Stimulated activated CD8-positive, alpha-beta memory T cell treated with anti-CD3 and anti-CD28 coated beads, Interleukin-2, amount 100 ng/mL, for 1 hour (primary cell): ENCODE measurements at places on chromosomes 11 and 22.

DNA sequence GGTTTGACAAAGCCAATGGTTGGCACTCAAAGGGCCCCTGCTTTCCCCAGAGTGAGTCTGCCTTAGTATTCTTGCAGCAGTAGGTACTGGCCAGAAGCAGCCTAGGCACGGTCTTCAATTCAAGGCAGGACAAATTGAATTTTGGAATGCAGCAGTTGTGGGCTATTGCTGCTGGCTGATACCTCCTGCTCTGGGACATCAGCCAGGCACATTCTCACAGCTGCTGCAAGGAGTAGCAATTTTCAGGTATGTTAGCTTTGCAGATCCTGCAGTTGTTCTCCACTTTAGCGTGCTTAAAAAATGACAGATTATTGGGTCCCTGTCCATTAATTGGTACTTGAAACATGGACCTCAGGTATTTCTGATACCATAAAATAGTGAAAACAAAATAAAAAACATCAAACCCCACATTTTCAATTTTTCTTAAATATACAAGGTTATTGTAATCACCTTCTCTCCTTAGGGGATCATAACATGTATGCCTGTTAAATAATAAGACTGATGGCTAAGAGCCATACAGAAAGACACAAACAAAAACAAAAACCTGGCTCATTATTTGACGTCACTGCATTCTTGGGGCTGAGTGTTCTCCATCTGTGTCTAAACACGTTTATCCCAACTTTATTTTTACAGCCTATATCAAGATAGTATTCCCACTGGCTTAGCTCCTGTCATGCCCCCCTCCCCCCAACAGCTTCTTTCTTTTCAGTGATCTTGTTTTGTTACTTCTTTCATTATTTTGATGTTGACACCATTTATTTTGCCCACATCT, 85.1 kb upstream of the CARD18 start:
- DNase-seq: no peak

DNA sequence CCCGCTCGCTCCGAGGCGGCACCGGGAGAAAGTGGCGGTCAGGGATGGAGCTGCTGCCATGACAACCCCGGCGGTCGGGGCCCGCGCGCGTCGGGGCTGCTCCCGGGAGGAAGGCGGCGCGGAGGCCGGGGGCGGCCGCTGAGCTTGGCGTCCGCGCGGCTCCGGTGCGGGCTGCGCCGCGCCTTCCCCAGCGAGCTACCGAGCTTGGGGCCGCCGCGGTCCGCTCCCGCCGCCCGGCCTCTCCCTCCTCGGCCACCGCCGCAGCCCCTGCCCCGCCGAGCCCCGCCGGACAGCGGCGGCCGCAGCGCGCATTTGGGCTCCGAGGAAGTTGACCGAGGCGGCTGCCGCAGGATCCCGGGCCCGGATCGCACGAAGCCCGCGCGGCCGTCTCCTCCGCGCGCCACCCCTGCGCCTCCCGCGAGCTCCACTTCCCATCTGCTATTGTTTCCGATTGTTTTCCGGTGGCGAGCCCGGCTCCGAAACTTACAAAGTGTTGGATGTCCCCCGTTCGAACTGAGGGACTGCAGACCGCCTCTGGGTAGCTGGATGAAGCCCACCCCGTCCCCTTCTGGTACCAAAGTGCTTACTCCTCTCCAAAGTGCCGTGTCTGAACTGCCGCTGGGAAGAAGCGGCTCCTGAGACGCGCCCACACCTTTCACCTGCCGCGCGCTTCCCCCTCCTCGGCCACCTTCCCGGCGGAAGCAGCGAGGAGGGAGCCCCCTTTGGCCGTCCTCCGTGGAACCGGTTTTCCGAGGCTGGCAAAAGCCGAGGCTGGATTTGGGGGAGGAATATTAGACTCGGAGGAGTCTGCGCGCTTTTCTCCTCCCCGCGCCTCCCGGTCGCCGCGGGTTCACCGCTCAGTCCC, 540.3 kb downstream of the NTM start:
- DNase-seq: no peak

DNA sequence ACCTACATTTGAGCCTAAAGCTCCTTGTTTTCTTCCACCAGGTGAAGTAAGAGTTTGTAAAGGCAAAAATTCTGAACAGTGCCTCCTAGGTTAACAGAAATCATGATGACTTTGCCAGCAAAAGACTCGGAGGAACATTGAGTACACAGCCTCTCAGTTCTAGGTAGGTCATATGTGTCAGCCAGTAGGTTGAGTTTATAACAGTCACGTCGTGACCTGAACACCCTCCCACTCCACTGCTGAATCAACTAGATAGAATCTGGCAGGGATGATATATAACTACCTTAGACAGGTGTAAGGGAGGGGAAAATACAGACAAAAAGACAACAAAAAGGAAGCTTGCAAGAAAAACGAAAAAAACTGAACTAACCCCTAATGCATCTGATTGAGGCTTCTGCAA, 12.8 kb upstream of the ASPHD2 start:
- no peak for DNase-seq

DNA sequence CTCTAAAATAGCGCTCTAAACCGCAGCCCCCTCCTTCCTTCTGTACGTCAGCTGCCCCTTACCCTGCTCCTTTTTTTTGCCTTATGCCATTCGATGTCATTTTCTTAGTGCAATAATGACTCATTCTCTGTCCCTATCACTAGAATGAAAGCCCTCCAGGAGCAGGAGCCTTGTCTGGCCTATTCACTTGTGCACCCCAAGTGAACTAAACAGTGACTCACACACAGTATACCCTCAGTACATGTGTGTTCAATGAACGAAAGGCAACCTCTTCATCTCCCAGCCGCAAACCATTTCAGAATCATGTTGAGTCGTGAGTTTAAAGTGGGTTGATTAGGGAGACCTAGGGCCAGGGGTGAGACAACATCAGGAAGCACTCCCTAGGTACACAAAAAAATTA, 50.7 kb upstream of the SPATA19 start:
- no peak for DNase-seq

DNA sequence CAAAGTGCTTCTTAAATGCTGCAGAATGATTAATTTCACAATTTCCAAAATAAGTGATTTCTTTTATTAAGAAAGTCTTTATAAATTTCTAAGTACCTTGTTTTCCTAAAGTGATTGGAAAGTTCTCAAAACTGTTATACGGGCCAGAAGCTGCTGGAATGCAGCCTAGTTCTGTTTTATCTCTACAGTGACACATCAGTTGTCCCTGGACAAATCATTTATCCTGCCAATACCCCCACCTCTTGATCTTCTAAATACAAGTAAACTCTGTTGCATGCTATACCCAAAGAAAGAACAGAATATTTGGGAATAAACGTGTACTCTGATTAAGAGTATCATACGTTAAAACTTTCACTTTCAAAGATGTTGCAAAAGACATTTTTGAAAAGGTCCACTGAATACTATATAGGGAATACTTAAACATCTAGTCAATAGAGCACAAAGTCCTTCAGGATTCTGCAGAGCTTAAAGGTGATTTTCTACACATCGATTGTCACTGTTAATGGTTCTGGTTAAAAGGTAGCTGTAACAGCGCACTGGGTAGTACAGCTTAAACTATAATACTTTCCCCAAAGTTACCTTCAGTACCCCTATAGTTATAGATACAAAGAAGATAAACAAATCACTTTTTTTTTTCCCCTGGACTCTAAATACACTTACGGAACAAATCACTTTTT, 92.1 kb upstream of the APOA1 start:
- no peak for DNase-seq

DNA sequence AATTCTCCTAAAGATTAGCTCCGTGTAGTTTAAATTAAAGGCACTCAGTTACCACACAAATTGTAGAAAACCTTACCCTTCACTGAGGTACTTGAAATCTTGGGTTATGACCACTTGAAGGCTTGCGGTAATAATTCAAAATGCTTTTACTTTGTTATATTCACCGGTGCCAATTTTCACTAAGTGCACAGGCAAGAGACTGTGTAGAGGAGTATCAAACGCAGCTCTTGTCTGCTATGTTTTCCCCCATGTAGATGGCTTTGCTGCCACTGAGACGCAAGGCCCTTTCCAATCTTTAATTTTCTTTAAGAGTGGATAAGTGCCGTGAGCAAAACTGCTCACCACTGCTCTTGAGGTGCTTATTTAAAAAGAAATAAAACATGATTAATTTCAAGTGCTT, 155.8 kb downstream of the CADM1 start:
- DNase-seq: no peak

DNA sequence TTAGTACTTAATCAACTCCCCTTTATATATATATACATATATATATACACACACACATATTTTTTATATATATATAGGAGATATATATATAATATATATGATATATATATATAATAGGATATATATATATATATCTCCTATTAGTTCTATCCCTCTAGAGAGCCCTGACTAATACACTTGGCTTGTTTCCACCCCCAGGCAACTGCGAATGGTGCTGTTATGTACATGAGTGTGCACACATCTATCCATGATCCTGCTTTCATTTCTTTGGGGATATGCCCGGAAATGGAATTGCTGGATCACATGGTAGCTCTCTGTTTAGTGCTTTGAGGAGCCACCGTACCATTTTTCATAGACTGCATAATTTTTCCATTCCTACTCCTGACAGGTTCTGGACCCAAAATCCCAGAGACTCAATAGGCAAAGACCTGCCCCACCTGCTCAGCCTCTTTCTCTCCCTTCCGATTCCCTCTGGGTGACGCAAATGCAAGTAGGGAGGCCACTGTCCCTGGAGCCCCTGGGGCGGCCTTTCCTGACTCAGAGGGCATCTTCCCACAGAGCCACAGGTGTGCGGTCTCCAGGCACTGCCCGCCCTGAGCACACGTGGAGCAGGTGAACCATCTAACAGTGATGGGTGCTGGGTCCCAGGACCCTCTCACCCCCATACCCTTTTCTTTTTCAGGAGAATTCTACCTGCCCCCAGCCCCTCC, 12.0 kb downstream of the FGF3 start:
- DNase-seq: no peak

DNA sequence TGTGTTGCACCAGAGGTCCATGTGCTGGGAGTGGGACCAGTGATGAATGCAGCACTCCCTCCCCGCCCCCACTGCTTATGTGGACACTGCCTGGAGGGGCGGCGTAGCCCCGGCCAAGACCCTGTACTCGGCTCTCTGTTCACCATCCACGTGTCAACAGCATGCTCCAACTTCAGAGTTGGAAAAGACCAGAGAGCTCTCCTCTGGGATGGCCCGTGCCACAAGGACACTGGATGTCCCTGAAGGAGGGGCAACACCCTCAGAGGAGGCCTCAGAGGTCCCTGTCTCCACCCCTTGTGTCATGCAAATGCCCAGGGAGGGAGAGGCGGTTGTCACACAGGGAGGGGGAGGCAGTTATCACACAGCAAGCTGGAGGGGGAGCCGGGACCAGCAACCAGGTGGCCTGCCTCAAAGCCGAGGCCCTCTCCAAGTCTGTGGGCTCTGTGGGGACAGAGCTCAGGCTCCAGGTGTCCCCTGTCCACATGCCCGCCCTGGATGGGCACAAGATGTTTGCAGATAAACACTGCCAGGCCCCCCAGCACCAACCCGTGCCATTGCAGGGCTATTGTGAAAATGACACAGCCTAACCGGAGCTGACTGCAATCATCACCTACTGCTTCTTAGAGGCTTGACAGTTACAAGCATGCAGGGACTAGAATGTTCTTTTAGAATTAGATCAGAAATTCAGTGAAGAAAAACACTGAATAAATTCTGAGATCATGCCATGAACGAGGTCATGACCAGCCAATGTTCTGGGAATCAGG, 121.1 kb downstream of the PHF21B start:
- DNase-seq: no peak

DNA sequence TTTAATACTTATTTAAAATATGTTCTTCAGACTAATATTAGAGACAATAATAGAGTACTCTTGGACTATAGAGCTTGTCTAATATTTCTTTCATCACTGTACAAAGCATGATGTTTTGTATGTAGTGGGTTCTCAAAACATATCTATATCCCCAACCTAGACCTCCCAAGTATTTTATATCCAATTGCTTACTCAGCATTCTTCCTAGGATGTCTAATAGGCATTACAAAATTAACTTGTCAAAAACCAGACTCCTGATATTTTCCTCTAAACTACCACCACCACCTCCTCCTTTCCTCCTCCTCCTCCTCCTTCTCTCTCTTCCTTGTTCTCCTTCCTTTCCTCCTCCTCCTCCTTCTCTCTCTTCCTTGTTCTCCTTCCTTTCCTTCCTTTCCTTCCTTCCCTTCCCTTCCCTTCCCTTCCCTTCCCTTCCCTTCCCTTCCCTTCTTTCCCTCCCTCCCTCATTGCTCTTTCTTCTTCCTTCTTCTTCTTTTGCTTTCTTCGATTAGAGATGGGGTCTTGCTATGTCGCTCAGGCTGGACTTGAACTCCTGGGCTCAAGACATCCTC, 21.3 kb downstream of the BCO2 start:
- no peak for DNase-seq

- no peak for DNase-seq
These were observed 161.3 kb downstream of the DDX10 start for GRCh38 chr11:108826136-108826535.

- no peak for DNase-seq
These were observed 475 bp downstream of the MAPK12 start for GRCh38 chr22:50260801-50261614.
